H9 (cell line): ENCODE measurements at places on chromosomes 3 and 15.

DNA sequence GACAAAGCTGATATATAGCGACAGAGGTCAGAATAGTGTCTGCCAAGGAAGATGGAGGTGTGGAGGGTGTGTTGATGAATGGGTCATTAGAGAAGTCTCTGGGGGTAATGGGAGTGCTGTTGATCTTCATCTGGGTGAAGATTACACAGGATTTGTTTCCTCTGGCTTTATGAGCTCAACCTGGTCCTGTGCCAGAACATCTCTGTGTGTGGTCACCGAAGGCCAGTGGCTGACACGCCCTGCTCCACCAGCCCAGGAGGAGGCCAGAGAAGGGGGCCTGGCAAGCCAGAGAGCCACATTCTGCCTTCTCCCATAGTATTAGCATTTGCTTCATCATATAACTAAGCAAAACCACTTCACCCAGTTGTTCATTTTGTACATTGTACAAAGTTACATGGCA lies 121.1 kb downstream of the ZNF621 start:
- no peak for DNase-seq

GRCh38 chr15:62828364-62828763 lies 214.2 kb upstream of the TPM1 start:
- no peak for DNase-seq

- DNase-seq: no peak
Measured at GRCh38 chr3:48562367-48563095, 1.1 kb downstream of the UCN2 start.

DNA sequence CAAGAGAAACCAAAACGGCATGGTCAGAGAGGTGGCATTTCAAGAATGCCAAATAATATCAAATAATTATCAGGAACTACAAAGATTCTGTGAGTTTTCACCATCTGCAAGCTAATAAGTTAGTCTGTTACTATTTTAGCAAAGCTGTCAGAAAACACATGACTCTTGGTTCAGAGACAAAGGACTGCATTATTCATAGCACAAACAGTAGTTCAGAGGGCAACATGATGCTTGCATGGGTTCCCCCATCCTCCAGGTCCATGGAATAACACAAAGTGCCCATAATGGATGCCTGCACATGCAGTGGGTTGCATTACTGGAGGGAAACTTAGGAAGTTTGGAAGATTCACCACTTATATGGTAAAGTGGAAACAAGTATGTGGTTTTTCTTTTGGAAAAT lies 228.8 kb upstream of the ALCAM start:
- no peak for DNase-seq

DNA sequence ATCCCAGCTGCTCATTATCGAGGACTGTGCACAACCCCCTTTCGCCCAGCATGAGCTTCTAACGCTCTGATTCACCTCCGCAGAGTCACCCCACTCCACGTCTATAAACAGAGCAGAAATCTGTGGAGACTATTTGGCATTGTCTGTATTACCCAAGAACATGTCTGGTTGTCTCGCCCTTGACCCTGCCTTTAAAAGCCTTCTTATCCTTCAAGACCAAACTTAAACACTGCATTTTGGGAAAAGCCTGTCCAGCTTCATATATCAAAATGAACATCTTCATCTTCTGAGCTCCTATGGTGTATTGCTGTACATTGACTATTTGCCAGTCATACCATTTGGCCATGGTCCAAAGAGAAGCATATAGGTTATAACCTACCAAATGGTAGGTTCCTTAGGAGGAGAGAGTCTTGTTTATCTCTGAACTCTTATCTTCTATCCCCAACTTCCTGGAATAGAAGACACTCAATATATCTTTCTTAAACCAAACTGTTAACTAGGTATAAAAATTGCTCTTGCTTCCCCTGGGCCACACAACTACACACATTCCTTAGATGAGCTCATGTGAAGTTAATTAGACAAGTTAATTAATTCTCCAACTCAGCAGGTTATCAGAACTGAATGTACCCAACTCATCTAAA lies 90.1 kb downstream of the FBN1 start:
- no peak for DNase-seq

DNA sequence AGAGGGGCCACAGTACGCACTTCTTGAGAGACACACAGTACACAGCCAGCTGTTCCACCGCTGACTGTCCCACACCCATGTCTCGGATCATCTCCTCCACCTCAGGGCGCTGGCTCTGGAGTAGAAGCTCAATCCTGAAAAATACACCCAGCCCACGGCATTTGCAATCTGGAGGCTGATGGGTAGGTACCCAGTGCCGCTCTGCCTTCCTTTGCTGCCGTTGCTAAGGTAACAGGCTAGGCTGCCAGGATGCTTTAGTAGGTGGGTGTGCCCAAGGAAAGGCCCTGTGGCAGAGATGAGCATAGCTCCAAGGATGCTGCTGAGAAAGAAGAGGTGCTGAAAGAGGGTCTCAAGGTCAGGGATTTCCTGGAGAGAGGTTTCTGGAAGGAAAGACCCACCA lies 14.6 kb downstream of the TRAIP start:
- DNase-seq: no peak
